ENCODE measurements at places on chromosomes 7 and 10. TPM values are rescaled to one million over a fixed set of nuclear protein-coding genes. Genes with fewer than 3 reads are reported as not detected.
A peak's percentile ranks its signal among the peaks of the same experiment; 100 is the strongest.

GRCh38 chr10:77582710-77583115 lies 54.9 kb downstream of the KCNMA1 start:
- no peak for DNase-seq

- DNase-seq = no peak
These were observed 191.7 kb upstream of the KLF6 start for GRCh38 chr10:3976718-3977117.

Gene KLF14
- total RNA-seq = not detected

DNA sequence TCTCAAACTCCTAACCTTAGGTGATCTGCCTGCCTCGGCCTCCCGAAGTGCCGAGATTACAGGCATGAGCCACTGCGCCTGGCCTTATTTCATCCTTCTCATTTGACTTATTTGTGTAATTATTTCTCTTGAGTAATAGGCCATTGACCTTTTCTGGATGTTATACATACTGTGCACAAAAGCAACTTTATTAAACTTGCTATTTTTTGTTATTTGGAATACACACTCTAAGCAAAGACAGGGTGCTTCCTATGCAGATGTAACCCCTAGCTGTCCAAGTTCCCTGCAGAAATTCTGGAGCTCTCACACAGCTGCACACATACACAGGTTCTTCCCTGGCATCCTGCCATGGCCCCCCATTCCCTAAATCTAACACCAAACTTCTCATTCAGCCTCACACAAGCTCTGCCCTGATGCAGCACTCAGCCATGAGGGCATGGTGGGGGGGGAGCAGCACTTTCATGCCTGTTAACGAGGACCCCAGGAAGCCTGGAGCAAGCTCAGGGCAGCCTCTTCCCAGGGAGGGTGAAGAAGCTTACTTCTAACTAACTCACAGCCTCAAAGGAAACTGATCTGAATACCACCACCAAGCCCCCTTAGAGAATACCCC lies 33.2 kb downstream of the SH3PXD2A start:
- no peak for DNase-seq

Gene NSUN5
- total RNA-seq = 20.3 TPM

Gene NEURL1
- total RNA-seq = 0.16 TPM

Gene PLEKHS1
- total RNA-seq = 0.29 TPM

GRCh38 chr7:132858251-132858650 lies 223.6 kb downstream of the CHCHD3 start:
- no peak for DNase-seq

DNA sequence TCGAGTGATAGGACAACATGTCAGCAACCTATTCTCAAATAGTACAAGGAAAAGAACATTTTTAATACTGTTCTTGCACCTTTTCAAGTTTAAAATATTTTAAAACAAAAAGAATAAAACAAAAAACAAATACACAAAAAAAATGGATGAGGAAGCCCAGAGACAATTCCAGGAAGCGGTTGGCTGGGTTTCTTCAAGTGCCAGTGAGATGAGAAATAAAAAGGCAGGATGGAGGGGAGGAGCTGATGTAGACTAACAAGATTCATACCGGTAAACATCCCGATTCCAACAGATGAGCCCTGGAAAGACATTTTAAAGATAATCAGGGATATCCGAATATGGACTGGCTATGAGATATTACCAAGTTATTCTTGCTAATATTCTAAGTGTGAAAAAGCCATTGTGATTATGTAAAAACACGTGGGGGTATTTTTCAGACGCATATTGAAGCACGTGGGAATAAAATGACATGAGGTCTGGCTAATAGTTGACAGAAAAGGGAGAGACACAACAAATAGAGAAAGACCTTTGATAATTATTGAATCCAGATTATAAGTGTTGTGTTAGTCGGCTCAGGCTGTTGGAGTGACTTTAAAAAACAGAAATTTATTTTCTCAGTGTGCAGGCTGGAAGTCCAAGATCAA lies 101.3 kb upstream of the LRRC4 start:
- DNase-seq = no peak

DNA sequence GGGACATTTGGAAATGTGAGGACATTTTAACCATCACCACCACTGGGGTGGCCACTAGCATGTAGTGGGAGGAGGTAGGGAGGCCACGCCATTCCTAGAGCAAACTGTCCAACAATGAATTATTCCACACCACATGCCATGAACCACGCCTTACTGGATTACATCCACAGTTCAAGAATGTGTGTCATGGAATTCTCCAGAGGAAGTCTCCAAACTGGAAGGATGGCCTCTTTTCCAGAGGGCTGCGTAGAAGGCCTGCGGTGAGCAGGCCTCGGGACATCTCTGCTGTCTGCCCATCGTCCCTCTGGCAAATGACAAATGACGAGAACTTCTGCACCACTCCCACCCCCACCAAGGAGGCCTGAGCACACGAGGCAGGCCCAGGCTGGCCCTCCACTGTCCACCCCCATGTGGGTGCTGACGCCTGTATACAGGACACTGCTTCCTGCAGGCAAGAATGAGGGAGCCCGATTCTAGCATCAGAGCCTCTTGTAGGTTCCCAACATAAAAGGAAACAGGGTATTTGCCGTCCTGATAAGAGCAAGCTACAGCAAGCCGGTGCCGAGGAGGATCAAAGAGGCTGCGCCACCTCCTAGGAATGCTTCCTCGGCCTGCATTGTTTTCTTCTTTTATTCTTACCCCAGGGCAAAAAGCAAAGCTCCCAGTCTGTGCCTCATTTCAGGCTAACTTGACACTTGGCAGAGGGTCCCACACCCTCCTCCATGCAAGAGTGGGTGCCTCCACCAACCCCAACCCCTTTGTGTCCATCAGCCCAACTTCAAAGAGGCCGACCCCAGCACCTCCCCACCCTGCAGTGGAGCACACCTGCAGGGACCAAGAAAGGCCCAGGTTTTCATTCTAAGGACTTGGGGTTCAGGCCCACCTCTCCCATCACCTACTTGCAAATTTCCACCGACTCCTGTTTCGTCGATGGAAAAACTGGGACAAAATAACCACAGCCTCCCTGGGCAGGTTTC lies 23.9 kb downstream of the TNS3 start:
- DNase-seq = no peak

Gene MYL10
- not detected for total RNA-seq

Gene HABP2
- total RNA-seq = not detected

- no peak for DNase-seq
These were observed 44.0 kb downstream of the OAT start for GRCh38 chr10:124374535-124375352.

DNA sequence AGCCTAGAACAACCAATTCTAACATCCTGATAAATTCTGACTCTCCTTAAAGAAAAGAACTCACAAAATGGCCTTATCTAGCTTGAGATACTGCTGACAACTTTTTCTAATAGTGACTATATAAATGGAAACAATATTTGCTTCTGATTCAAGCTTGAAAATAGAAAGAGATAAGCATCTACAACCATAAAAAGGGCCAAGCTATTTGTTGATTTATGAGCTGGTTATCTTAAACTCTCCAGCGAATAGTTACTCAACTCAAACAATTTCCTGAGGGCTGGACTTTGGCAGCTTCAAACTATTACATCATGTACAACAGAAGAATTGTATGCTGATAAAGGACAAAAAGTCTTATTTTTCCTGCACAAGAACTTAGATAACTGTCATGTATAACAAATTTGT lies 4.6 kb downstream of the USP54 start:
- no peak for DNase-seq

DNA sequence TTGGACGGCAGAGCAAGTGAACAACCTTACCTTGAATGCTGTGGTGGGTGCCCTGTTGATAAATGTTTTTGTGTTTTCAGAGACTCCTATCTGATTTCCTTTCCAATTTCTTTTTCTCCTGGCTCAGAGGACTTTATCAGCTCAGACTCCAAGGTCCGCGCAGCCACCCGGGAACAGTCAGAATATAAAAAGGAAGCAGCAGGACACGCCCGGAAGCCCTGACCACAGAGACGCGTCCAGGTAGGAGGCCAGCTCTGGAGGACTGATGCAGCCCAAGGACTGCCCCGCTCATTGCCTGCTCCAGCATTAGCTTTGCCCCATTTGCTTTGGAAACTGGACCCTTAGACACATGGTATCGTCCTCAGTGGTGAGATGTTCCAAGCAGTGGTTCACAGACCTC lies 61.3 kb downstream of the TACC2 start:
- no peak for DNase-seq

- no peak for DNase-seq
These were observed 263.1 kb upstream of the HGF start for GRCh38 chr7:82032901-82033300.

- DNase-seq = no peak
These were observed 260.4 kb upstream of the LYZL1 start for GRCh38 chr10:29028486-29028885.

DNA sequence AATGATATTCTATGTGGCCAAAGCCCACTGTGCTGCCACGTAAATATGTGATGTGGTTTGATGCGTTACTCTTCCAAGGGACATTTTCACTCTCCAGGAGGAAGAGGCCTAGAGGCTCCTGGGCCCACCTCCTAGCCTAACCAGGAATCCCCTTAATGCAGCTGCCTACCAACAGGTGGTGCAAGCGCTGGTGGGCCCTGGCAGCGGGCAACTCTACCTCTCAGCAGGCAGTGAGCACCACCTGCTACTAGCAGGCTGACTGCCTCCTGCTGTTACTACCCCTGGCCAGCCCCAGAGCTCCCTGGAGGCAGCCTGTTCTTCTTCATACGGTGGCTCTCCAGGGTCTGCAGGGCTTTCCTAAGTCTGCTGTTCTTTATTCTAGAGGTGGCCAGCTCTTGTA lies 62.8 kb downstream of the CDH23 start:
- no peak for DNase-seq

DNA sequence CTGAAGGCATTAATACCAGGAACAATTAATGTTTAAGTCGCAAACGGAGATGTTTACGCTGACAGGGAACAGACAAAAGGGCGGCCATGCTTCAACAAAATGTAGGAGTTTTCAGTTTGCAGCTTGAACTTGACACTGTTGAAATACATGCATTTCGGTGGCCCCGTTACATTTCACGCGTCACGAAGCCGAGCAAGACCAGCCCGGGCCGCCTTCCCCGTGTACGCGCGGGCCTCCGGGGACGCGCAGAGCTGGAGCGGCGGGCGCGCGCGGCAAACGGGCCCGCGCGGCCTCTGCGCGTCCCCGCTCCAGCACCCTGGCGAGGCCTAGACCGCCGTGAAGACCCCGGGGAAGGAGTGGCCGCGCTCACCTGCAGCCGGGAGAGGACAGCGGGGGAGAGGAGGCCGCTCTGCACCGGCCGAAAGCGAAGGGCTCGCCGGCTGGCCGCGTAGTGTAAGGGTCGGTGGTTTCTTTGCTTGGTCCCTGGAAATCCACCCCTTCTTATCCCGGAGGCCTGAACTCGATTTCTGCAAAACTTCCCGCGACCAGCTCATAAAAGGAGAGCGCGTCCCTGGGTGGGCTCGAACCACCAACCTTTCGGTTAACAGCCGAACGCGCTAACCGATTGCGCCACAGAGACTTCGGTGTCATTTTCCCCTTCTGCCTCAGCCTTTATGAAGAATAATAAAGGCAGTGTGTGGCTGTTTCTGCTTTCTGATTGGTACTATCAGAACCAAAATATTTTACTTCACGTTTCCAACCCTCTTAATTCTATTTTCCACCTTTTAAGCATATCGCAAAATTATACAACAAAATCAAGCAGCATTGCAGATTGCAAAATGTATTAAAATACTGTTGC lies 11.4 kb upstream of the EBLN1 start:
- DNase-seq = peak; percentile 94

Gene NXPH1
- total RNA-seq = not detected

DNA sequence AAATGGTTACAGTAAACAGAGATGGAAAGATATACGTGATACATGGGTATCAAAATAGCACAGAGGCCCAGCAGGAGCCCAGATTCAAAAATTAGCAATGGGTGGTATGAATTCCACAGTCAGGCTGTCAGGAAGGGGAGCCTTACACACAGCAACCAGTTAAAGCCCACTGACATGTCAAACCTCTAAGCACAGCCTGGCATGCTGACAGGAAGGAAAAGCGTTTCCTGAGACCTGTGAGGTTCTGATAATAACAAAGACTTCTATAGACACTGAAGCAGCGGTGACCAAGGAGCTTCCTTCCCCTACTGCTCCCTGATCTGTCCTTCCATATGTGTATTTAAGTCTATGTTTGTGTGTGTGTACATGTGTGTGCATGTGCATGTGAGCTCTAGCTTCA lies 89.9 kb downstream of the PHYHIPL start:
- DNase-seq = no peak
